ENCODE measurements at places on chromosomes 6 and 20. TPM values are rescaled to one million over a fixed set of nuclear protein-coding genes. Genes with fewer than 3 reads are reported as not detected.

MRPL14 gene
- 62.6 TPM for total RNA-seq

HCRTR2 gene
- not detected for total RNA-seq

DNAH8 gene
- 0.05 TPM for total RNA-seq

PRL gene
- total RNA-seq = not detected

ZFAND3 gene
- total RNA-seq = 36.9 TPM

SEL1L2 gene
- not detected for total RNA-seq

MACROD2 gene
- total RNA-seq = not detected

DNA sequence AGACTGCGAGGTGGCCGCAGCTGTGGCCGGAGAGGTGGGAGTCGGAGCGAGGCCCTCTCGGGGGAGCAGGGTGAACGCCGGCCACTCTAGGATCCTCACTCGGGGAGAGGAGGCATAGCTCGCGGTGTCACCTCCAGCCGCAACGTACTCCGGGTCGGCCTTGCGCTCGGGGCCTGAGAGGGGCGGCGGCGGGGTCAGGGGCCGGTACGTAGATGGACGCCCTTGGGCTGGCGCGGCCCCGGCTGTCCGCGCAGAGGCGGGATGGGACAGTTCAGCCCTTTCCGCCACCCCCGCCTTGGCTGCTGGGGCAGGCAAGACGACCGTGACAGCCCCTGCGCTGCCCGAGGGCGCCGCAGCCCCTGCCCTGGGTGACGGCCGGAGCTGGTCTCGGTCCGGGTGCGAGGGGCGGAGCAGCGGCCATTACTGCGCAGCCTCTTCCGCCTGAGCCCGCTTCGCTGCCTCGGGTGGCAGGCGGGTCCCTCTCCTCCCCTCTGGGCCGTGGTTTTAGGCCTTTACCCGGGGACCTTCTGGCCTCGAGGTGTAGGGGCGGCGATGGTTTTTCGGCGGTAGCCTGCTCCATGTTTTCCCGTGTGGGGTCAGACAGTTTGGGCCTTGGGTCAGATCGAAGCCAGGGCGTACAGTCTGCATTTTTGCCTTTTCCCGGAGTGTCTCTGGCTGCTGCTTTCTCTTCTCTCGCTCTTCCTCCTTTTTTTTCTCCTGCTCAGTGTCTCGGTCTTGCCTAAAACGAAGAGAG lies 405 bp downstream of the RNF146 start:
- peak; percentile 37 for DNase-seq

GRCh38 chr6:151436802-151437201 lies 15.1 kb downstream of the RMND1 start:
- no peak for DNase-seq

GRCh38 chr6:155004576-155005372 lies 9.7 kb downstream of the TIAM2 start:
- no peak for DNase-seq

- DNase-seq = no peak
Measured at GRCh38 chr6:35426074-35426473, 26.1 kb upstream of the FANCE start.

- no peak for DNase-seq
Measured at GRCh38 chr20:47066484-47067270, 172.0 kb downstream of the EYA2 start.

- DNase-seq = no peak
Measured at GRCh38 chr6:88910922-88911778, 52.3 kb downstream of the RNGTT start.

GRCh38 chr6:166872531-166873009 lies 83.8 kb downstream of the RNASET2 start:
- no peak for DNase-seq

DNA sequence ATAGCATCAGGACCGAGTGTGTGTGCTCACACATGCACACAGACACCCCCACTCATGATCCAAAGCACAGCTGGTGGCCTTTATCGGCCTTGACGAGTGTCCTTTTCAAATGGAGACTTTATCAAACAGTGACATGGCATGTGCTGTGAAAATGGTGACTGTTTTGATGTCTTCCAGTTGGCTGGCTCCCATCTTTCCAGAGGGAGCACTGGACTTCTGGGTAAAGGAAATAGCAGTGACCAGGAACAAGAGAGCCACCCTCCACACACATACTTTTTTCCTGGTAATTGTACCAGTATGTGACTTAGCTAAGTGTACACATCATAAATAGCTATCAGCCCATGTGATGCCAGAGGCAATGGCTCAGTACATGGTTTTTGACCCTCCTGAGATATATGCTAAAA lies 52.7 kb downstream of the ZDHHC14 start:
- DNase-seq = no peak

DNA sequence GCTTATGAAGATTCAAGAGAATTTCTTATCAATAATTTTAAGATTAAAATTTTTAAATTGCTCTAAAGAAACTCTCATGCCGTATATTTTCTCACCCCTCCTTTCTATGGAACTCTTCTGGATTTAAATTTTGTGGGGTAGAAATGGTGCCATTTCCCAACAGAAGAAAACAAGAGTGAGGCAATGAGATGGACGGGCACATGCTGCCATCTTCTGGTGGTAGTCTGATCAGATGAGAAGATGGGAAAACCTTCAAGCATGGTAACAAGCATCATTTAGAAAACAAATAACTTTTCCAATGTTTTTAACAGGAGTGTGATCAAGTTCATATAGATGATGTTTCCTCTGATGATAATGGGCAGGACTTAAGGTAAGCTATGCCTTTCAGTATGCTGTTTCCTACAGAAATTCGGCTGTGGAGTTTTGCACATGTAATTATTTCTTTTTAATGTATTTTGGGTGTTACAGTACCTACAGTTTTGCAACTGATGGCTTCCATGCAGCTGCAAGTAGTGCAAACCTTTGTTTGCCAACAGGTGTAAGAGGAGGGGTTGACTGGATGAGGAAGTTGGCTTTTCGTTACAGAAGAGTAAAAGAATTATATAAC lies 271.4 kb downstream of the EYA4 start:
- no peak for DNase-seq

DNA sequence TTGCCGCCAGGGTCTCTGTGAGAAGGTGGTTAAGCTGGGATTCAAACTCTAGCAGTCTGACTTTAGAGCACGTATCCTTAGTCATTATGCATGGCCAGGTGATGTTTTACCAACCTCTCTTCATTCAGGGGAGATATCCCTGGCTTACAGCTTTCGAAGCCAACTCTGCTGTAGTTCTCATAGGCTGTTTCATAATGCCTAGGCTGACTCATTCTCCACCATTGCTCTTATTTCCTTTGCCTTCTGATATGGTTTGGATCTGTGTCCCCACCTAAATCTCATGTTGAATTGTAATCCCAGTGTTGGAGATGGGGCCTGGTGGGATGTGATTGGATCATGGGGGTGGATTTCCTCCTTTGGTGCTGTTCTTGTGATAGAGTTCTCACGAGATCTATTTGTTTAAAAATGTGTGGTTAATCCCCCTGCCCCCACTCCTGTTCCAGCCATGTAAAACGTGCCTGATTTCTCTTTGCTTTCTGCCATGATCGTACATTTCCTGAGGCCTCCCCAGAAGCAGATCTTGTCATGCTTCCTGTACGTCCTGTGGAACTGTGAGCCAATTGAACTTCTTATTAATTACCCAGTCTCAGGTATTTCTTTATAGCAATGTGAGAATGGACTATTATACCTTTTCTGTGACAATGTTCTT lies 94.6 kb upstream of the MAN1A1 start:
- no peak for DNase-seq

- DNase-seq = no peak
Measured at GRCh38 chr20:4006640-4007039, 8.7 kb downstream of the RNF24 start.

DNA sequence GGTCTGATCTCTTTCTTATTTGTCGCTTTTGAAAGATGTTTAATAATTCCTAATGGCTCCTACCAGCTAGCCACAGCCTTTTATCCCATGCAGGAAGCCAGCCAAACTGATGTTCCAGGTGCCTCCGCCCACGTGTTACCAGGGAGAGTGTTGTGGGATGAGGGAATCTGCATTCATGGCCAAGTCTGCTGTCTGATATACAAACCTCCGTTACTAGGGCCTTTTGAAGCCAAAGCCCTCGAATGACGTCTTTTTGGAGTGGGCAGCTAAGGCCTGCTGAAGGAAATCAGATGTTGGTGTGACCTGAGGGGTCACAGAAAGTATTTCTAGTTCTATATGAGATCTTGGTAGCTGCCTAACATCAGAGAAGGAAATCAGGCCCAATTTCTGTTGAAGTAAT lies 21.3 kb downstream of the STK35 start:
- no peak for DNase-seq

- no peak for DNase-seq
Measured at GRCh38 chr6:144953552-144954240, 668.6 kb downstream of the UTRN start.

DNA sequence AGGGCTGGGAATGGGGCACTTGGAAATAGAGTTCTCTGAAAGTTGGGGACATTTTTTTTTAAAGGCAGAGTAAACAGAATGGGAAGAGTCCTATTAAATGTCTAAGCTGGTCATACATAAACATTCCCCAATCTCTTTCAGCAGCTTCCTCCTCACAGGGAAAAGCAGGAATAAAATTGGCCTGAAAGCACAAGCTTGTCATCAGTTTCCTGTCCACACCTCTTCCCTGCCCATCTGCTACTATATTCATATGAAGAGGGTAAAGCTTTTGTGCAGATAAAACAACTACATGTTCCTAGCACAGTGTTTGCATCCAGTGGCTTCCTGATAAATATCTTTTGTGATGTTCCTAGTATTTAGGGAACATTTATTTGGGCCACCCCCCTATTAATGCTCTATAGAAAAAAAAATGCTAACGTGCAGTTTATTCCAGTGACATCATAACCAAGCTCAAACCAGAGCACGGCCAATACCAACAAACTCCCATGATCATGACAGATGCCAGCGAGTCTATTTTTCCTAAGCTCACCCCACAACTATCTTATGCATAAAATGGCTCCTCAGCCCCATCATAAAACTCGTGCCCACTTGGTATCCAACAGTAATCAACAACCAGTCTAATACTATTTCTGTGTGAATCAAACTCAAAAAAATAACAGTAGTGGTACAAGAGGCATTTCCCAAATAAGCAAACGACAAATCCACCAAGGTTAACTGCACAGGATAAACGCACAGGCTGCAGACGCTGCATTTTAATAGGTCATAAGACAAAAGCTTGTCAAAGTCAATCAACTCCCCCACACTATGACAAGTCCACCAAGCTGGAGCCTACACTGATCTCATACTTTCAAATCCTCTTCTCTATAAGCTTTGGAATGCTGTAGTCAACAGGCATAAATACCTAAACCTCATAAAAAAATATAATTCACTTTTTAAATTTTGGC lies 95.3 kb downstream of the EPB41L2 start:
- no peak for DNase-seq

DNA sequence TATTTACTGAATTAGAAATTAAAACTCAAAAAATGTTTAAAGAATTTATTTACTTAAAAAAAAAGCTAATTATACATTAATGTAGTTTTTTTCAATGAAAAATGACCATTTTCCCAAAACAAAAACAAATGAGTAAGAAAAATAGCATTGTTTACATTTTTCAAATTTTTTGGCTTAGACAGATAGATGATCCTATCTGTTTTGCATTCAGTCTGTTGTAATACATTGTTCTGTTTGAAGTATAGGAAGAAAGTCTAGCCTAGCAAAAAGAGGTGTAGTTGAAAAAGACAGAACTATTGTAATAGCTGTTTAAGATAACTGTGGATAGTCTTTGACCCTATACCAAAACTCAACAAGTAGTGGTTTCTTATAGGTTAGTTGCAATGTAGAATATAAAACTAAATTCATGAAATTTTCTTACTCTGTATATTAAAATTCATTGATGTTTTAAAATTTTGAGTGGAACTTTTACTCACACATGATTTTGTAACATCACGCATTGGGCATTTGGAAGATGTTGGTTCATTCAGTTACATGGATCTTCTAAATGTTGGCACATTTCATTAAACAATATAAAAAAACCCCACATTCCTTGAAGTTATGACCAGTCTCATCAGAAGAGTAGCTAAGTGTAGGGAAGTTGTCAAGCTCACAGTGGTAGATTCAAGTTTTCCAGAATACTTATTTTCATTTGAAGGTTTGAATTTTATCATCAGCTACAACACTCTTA lies 62.0 kb downstream of the KCNS1 start:
- no peak for DNase-seq

- DNase-seq = no peak
Measured at GRCh38 chr6:52317211-52317610, 32.7 kb upstream of the MCM3 start.

Measured in activated T-helper 1 cell treated with anti-CD3 and anti-CD28 coated beads, Interleukin-12 subunit alpha, Interleukin-12 subunit beta, Interleukin-2, Interleukin-4 antibody, amounts not matched to agents 30 ng/mL and 10 ng/mL and 1 ng/mL, durations not matched to agents 14 hours and 24 hours and 36 hours (primary cell).